T47D (cell line): ENCODE measurements at places on chromosomes 3 and 15.
A peak's percentile ranks its signal among the peaks of the same experiment; 100 is the strongest.

GRCh38 chr3:169676925-169677537 is 13.5 kb upstream of the MECOM start:
- no peak for DNase-seq

GRCh38 chr3:139378587-139379241 is 10.7 kb downstream of the COPB2 start:
- DNase-seq, result no peak

- DNase-seq, result no peak
Measured at GRCh38 chr3:89032346-89033013, 74.9 kb upstream of the EPHA3 start.

GRCh38 chr15:39552556-39552955 is 28.3 kb upstream of the THBS1 start:
- DNase-seq, result no peak

GRCh38 chr3:161694682-161695564 is 198.3 kb downstream of the OTOL1 start:
- DNase-seq, result no peak

DNA sequence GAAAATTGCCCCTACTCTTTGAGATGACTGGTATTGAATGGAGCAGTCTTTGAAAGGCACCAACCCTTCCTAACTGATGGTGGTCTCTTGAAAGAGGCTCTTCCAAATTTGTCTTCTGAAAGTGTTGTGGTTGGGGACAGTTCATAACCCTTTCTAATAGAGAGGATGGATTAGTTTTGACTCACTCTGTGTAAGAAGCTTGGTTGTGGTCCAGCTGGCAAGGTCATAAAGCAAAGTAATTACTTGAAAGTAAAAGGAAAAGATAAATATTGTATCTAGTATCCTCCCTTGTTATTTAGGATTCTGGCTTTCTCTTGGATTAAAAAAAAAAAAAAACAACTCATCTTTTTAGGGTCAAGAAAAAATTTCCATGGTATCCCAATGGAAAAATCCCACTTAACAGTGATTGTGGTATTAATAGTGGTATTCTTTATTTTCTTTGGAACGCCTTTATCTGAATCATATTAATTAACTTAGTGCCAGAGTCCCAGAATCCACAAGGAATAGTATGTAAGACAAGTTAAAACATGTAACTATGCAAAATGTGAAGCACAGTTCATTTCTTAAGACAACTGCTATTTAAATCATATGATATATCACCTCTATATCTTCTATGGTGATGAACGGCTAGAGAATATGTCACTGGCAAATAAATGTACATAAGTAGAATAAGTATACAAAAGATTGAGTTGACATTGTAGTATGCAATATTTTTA is 469.3 kb upstream of the CDIN1 start:
- no peak for DNase-seq

DNA sequence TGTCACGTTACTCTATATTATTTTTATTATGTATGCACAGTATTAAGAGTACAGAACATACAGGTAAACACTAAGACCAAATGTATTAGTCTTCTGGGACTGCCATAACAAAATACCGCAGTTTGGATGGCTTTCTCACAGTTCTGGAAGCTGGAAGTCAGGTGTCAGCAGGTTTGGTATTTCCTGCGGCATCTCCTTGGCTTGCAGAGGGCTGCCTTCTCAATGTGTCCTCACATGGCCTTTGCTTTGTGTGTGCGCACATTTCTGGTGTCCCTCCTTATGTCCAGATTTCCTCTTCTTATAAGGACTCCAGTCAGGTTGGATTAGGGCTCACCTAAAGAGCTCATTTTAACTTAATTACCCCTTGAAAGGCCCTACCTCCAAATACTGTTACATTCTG is 53.8 kb upstream of the CPOX start:
- no peak for DNase-seq

- DNase-seq, result no peak
Measured at GRCh38 chr15:80639168-80639555, 55.9 kb upstream of the ABHD17C start.

GRCh38 chr3:51963951-51964451 is 3.3 kb downstream of the PCBP4 start:
- DNase-seq, result no peak

GRCh38 chr3:43178891-43179366 is 73.0 kb upstream of the POMGNT2 start:
- no peak for DNase-seq

- no peak for DNase-seq
Measured at GRCh38 chr15:42119446-42119760, 25.0 kb upstream of the PLA2G4D start.

DNA sequence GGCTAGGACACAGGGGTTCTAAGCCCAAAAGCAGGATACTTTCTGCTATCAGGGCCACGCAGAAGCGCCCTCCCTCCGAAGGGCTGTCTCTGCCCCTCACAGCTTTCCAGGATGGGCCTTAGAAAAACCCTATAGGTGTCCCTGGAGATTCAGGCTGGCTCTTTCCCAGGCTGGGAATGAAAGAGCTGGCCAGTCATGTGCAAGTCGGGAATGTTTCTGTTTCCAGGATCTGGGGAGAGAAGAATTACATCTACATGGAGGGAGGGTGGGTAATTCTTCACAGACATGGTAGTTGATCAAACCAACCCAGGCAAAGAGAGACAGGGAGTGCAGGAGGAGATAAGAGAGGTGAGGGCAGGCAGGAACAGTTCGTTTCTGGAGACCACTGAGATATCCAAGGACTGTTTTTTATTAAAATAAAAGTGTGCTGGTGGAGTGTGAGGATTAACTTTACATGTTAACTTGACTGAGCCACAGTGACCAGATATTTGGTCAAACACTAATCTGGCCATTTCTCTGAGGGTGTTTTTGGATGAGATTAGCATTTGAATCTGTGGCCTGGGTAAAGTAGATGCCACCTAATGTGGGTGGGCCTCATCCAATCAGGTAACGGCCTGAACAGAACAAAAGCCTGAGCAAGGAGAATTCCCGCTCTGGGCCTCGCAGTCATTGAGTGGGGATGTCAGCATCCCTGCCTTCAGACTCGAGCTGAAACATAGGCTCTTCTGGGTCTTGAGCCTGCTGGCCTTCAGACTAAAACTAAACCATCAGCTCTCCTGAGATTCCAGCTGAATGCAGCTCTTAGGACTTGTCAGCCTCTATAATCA is 15.3 kb downstream of the NUP210 start:
- DNase-seq, result no peak

DNA sequence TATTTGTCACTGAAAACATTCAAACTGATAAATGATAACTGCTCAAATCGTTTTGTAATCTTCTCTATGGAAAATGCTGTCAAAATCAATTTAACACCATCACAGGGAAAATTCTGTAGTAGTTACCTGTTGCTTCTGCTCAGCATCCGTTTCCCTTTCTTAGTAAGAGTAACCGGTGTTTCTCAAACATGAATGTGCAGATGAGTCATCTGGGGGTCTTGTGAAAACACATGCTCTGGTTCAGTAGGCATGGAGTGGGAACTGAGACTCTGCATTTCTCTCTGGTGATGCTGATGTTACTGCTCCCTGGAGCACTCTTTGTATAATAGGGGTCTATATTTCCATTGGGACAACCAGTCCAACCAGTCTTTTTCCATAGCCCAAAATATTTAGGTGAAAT is 145.1 kb downstream of the SEMA6D start:
- DNase-seq, result no peak

- DNase-seq, result peak; percentile 53
Measured at GRCh38 chr3:39900462-39901002, 91.1 kb downstream of the MYRIP start.

GRCh38 chr15:27097506-27097905 is 126.5 kb downstream of the GABRG3 start:
- DNase-seq, result no peak

GRCh38 chr3:65944252-65944651 is 94.5 kb downstream of the MAGI1 start:
- no peak for DNase-seq

DNA sequence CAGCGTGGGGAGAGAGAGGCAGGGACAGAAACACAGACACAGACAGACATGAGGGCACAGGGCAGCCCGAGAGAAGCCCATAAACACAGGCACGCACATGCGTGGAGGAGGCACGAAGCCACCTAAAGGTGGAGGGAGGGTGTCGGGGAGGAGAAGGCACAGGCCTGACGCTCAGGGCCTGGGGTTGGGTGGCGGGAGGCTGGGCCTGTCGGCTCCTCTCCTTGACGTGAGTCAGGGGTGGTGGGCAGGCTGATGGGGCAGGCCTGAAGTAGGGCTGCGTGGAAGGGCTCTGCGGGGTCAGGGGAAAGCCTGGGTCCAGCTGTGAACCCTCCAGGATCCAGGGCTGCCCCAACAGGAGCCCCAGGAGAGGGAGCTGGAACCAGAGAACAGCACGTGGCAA is 74.2 kb downstream of the EPHB3 start:
- DNase-seq, result no peak
